ENCODE measurements at places on chromosomes 7 and 10. TPM values are rescaled to one million over a fixed set of nuclear protein-coding genes. Genes with fewer than 3 reads are reported as not detected.

DNA sequence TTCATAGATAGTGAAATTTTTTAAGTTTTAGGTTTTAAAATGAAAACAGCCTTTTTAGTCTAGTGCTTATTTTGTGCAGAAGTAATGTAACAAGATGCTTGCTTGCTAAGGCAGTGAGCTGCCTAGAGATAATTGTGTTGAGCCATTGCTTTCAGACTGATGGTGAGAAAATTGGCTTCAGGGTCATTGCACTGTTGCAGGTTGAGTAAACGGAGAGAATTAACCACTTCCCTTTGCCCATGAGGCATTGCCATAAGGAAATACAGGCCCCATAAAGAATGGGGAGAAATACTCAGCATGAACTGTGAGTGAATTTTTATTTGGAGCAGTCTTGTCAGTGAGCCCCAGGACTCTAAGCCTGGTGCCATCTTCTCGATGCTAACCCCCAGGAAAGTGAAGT, 140.5 kb downstream of the LRRC4 start:
- no peak for DNase-seq

- no peak for DNase-seq
Measured at GRCh38 chr10:121379013-121379412, 219.2 kb downstream of the FGFR2 start.

The BTBD16 gene
- polyA plus RNA-seq, result 0.45 TPM

GRCh38 chr10:133018491-133018890, 69.2 kb upstream of the ADGRA1 start:
- DNase-seq, result no peak

DNA sequence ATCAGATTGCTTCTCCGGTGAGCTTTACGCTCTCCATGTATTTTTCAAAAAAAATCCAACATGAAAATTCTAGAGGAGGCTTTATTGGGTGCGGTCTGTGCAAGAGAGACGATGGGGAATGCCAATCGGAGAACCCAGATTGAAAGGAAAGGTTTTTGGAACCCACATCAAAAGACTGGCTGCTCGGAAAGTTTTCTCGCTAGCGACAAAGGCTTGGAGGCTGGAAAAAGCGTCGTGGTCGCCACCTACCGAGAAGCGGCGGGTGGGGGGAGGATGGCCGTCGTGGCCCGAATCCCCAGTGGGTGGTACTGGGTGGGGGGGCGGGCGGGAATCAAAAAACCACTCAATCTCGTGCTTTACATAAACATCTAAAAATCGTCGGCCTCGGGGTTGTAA, 1.1 kb upstream of the GTF2I start:
- peak; percentile 58 for DNase-seq

DNA sequence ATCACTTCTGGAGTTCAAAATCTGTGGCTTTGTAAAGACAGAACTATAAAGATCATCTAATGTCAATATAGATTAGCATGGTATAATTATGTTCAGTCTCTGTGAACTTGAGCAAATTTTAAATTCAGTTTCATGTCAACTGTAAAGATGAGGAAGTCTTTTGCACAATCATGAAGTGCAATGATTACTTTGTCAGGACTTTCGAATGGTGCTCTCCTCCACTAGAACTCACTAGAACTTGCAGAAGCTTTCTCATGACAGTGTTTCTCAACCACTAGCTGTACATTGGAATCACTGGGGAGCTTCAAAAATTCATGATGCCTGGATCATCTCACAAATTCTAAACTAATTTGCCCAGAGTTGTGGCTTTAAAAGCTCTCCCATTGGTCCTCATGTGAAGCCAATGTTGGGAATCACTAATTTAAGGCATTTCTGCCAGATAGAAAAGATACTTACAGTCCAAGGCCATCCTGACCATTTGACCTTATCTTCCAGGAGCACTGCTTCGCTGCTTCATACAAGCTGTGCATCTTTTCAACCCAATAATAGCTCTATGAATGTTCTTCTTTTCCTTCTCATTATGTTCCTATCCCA, 12.9 kb downstream of the OR2AE1 start:
- DNase-seq, result no peak

- no peak for DNase-seq
Measured at GRCh38 chr10:113216102-113216501, 266.1 kb downstream of the TCF7L2 start.

The LRRD1 gene
- 0.55 TPM for polyA plus RNA-seq

DNA sequence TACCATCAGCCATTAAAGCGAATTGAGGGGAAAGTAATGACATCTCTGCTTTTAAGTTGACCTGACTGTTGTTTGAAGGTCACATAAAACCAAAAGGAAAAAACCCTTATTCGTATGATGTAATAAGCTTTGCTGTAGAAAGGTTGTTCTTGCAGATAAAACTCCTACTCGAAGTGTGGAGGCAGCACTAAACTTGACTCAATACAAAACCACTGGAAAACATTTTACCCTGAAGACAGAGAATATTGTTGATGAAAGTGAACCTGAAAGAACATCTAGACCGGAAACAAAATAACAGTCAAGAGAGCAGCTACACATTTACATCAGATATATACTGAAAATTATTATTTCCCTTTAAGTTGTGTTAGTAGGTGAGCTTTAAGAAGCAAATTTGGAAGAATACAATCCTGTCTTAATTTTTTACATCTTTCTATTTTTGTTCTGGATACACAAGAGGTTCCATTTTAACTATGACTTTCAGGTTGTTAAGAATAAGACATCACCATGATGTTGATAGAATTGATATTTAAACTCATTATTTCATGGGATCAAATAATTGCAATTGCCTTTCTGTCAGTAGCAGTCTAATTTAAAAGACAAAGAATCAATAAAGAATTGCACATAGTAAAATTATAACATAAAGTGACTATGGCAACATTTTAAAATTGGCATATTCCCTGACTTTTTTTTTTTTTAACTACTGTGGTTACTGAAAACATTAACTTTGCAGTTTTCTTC, 6.4 kb downstream of the ETV1 start:
- no peak for DNase-seq

GRCh38 chr10:113300617-113301016, 252.2 kb upstream of the HABP2 start:
- no peak for DNase-seq

The KNDC1 gene
- 11.2 TPM for polyA plus RNA-seq

DNA sequence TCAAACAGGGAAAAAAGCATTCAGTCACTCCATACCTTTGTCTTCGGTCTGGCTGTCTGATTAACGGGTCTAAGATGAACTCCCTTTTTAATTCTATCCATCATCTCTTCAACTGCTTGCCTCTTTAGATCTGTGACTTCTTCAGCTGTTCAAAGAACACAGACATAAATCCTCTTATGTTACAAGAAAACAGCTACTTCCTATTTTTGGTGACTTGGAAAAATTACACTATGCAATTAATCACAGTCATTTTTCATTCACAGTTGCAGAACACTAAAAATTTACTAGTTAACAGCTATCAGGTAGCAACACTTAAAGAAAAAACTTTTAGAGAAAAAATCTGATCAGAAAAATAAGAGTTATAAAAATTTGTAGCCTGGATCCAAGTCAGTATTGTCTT, 66.0 kb downstream of the ENO4 start:
- no peak for DNase-seq

The PNLIPRP3 gene
- not detected for polyA plus RNA-seq

The MIOS gene
- polyA plus RNA-seq, result 44.0 TPM

DNA sequence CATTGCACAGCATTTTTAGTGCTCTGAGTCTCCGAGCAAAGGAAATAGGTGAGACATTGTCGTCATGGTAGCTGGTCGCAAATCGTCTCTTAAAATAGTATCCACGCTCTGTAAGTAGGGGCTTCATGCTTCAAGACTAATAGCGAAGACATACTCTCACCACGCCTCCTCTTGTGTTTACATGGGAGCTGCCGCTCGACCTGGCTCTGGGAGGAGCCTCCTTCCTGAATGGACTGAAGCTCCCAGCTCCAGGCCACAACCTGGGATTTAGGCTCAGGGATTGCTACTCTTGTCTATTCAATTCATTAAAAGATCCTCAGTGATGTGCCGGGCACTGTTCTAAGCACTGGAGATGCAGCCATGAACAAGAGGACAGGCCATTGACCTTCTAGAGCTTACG, 196.1 kb upstream of the GALNT17 start:
- no peak for DNase-seq

DNA sequence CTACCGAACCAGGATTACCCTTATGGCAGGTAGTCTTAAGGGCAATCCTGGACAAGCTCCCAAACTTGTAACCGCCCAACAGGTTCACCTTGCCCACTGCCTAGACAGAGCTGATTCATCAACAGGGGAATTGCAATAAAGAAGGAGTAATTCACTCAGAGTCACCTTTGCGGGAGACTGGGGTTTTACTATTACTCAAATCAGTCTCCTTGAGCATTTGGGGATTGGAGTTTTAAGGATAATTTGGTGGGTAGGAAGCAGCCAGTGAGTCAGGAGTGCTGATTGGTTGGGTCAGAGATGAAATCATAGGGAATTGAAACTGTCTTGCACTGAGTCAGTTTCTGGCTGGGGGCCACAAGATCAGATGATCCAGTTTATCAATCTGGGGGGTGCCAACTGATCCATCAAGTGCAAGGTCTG, 25.3 kb downstream of the HK1 start:
- no peak for DNase-seq

- DNase-seq, result no peak
Measured at GRCh38 chr7:27185854-27186667, 1.0 kb upstream of the HOXA11 start.

The ZNF680 gene
- polyA plus RNA-seq, result 18.0 TPM

The EGR2 gene
- 1.1 TPM for polyA plus RNA-seq

The VGF gene
- 0.29 TPM for polyA plus RNA-seq

DNA sequence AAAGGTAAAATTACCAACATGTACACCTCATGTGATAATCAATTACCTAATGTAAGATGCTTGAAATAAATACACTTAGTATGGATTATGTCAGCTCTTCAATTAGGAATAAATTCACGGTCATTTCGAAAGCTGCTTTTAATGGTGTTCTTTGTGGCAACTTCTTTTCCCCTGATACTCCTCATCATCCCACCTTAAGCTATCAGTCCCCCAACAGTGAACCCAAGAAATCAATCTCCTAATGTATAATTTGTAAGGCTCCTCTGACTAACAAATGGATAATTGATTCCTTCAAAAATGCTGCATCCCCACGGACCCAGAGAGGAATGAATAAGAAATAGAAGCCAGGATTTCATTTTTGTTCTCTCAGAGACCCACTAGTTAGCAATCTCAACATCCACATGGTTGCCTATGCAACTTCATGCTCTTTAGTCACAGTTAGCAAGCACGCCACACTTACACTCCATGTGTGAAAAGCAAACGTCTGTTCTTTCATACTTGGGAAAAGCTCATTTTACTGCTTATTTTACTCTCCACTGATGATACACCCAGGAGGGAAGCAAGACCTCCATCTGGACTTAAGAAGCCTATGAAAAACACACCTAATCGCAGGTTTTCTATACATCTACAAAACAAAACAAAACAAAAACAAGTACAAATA, 70.1 kb downstream of the VPS41 start:
- DNase-seq, result no peak

The SOSTDC1 gene
- polyA plus RNA-seq, result 57.1 TPM

- DNase-seq, result no peak
Measured at GRCh38 chr7:35825974-35826373, 25.1 kb downstream of the SEPTIN7 start.

DNA sequence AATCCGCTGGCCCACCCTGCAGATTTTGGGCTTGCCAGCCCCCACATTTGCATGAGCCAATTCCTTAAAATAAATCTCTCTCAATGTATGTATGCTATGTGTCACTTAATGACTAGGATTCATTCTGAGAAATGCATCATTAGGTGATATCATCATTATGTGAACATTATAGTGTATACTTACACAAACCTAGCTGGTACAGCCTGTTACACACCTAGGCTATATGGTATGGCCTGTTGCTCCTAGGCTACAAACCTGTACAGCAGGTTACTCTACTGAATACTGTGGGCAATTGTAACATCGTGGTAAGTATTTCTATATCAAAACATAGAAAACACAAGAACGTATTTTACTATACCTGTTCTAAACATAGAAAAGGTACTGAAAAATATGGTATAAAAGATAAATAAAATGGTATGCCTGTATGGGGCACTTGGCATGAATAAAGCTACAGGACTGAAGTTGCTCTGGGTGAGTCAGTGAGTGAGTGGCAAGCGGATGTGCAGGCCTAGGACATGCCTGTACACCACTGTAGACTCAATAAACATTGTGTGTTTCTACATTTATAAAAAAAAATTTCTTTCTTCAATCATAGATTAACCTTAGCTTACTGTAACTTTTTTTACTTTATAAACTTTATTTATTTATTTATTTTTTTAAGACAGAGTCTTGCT, 135.9 kb downstream of the ABCA13 start:
- no peak for DNase-seq

DNA sequence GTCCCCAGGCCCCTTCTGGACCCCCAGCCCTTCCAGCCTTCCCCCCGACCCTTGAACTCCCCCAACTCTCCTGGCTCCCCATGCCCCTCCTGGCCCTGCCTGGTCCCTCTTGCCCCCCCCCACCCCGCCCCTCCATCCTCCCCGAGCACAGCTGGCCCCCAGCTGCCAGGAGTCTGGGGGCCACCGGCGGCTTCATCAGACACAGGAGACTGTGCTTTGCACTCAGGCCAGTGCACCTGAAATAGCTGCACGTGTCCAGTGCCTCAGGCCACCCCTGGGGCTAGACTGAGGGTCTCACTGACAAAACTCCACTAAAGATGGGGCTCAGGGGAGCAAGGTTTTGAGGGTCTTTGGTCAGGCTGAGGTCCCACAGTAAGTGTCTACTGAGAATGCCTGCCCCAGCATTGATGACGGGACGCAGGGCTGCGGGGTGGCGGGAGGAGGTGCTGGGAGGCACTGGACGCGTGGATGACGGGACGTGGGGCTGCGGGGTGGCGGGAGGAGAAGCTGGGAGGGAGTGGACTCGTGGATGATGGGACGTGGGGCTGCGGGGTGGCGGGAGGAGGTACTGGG, 6.5 kb downstream of the FOXL3 start:
- DNase-seq, result no peak

The HSPA12A gene
- polyA plus RNA-seq, result 32.7 TPM

DNA sequence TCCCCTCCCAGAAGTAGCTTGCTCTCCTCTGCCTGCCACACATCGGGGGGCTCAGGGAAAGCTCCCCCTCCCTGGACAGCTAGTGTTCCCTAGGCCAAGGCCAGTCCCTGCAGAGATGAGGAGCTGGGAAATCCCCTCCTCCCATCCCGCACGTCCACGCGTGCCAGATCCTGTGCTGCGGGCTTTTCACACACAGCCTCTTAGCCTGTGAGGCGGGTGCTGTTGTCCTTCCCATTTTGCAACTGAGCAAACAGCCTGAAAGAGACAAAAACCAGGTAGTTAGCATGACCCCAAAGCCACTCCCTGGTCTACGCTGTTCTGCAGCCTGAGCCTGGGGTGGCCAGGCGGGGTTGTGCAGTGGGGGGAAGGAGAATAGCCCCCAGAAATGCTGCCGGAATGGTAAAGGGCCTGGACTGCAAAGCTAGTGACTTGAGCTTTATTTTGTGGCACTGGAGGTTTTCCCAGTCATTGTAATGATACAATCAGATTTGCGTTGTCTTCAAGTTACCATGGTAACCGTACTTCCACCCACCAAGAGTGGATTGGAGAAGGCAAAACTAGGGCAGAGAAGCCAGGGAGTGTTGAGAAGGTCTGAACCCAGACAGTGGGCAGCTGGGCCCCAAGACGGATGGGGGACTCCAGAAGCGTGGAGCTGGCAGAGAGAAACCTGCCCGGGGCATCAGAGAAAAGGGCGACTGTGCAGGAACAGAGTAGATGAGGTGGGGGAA, 98.6 kb upstream of the KCTD7 start:
- DNase-seq, result no peak

- DNase-seq, result no peak
Measured at GRCh38 chr7:32400676-32401075, 89.5 kb downstream of the LSM5 start.

GRCh38 chr10:5125315-5126044, 31.3 kb downstream of the AKR1C3 start:
- no peak for DNase-seq
